ENCODE measurements at places on chromosomes 3 and 15.

- DNase-seq, result no peak
These were observed 20.8 kb downstream of the FAM3D start for GRCh38 chr3:58645726-58646125.

DNA sequence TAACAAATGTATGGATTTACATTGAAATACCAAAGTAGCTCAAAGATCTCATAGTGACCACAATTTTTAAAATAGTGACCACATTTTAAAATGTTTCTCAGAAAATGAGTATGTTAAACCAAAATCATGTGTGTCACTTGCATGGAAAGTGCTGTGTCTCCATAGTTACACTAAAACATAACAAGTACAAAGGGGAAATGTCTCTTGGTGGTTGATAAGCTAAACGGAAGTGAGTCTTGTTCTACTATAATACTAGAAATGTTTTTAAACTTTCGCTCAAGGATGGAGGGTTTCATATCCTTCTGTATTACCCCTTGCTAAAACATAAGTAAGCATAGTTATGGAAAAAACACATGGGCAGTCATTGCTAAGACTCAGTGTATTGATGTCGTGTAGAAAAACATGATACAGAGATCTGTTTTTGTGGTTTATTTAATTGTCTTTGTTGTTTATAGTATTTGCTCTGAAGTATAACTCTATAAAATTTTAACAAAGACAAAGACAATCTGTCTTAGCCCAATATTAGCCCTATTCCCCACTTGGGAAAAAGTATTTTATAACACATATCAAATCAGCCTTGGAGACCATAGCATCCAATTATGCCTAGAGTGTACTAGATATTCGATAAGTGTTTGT is 27.0 kb upstream of the DENND4A start:
- no peak for DNase-seq

DNA sequence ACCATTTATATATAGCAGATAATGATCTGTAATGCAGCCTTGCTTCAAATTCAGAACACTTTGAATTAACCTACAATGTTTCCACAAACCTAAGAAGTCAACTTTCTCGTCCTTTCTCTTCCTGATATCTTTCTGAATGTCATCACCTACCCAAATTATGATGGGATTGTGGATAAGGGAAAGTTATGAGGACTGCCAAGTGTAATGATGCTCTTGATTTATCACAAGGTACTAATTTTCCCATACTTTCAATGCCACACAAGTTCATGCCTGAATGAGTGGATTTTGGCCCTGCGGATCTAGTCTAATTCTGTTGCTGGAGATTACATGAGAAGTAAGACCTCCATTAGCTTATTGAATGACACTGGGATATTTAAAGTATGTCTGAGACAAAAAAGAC is 82.6 kb upstream of the NANOGP8 start:
- no peak for DNase-seq

GRCh38 chr3:196284396-196284795 is 3.1 kb downstream of the PCYT1A start:
- DNase-seq, result no peak

DNA sequence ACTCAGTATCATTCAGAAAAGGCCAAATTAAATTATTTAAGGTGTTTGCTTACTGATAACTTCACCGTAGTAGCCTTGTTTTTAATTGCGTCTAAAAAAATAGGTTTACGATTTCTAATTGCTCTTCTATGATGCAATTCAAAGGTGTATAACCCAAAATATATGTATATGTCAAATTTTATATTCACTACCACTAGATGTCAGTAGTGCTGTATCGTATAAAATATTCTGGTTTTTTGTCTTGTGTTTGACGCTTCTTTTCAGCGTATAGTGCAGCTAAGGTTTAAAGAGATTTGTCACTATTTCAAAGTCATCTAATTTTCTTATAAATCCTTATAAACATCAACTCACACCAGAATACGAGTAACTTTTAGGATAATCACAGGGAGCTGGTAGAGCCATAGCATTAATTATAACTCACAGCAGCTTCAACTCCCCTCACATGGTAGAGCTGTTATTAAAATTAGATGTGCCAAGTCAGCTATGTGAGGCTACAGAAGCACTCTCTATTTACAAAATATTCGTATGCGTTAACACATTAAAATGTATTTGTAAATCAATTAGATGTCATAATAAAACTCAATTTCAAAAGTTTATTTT is 3.5 kb downstream of the PFN2 start:
- DNase-seq, result no peak

DNA sequence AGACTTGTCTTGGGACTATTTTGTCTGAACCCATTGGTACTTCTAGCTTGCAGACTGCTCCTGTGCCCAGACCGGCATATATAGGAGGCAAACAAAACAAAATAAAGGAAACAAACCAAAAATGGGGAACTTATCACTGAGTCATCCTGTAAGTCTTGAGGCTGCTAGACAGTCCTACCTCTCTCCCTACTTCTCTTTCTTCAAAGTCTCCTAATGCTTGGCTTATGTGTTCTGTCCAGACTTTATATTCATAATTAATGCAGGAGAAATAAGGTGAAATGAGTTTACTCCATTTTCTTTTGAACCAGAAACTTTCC is 266.2 kb downstream of the ZNF385D start:
- DNase-seq, result no peak

GRCh38 chr3:174000675-174001074 is 603.1 kb downstream of the NLGN1 start:
- DNase-seq, result no peak

GRCh38 chr3:150761831-150762661 is 923 bp downstream of the SIAH2 start:
- DNase-seq, result no peak

- no peak for DNase-seq
These were observed 50.0 kb upstream of the RASGRP1 start for GRCh38 chr15:38614621-38615020.

- no peak for DNase-seq
These were observed 173.6 kb downstream of the KLHL25 start for GRCh38 chr15:85621094-85621493.

GRCh38 chr3:129020691-129021090 is 19.6 kb downstream of the EFCC1 start:
- no peak for DNase-seq

GRCh38 chr15:88630141-88630721 is 8.6 kb upstream of the ISG20 start:
- DNase-seq, result no peak

DNA sequence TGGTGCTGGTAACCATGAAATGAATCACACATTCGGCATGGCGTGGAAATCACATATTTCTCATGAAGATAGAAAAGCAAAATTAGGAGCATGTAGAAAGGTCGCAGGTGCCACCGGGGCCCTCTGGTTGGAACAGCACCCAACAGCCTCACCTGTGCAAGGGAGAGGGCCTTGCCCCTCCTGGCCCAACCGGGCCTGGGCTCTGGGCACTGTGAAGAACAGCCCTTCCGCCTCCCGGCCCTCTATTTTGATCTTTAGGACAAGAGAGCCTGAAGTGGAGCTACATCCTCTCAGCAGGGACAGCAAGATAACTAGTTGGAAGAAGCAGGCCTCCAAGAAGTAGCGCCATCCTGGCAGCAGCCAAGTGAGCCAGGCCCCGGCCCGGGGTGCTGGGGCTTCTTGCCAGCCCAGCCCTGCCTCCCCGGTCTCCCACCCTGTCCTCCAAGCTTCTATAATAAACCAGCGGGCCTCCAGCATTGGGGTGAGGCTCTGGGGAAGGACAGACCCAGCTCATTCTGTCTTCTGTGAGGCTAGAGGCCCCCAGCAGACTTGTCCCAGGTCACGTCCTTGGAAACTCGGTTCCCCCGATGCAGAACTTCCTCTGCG is 46.1 kb upstream of the FGD5 start:
- DNase-seq, result no peak

- DNase-seq, result no peak
These were observed 7.8 kb downstream of the FAM240A start for GRCh38 chr3:46619845-46620778.

DNA sequence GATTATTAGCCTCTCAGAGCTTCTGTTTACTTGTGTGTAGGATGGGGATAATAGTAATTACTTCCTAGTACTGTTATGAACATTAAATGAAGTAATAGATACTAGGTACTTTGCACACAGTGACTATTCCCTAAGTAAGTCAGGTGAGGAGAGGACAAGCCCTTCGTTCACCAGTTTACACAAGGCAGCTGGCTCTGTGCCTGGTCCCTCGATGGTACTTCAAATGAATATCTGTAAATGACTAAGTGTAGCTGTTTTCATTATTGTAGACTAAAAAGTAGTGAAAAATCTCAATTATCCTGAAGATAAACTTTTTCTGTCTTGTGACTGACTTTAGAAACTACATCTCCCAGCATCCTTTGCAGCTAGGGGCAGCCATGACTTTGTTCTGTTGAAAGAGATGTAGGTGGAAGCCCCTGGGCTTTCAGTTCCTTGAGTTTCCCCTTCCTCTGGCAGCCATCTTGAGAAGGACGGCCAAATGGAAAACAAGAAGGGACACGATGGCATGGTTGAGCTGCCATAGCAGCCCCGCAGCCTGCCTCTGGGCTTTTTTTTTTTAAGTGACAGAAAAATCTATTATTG is 11.7 kb upstream of the WNT7A start:
- DNase-seq, result no peak

DNA sequence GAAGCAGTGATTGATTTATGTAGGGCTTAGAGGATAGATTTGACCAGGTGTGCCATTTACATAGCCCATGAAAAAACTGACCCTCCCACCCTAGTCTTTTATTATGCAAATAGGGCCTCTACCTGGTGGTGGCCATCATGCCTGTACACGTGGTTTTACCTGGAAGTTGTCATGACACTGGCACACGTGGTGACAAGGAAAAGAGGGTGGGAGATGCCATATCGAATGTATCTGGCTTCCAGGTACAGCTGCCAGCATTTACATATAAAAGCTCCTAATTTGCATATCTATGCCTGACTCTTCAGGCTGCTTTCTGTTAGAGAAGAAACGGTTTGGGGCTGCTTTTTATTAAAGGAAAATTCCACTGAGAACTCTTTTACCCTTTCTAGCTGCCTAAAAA is 35.0 kb upstream of the DNAJC13 start:
- DNase-seq, result no peak

DNA sequence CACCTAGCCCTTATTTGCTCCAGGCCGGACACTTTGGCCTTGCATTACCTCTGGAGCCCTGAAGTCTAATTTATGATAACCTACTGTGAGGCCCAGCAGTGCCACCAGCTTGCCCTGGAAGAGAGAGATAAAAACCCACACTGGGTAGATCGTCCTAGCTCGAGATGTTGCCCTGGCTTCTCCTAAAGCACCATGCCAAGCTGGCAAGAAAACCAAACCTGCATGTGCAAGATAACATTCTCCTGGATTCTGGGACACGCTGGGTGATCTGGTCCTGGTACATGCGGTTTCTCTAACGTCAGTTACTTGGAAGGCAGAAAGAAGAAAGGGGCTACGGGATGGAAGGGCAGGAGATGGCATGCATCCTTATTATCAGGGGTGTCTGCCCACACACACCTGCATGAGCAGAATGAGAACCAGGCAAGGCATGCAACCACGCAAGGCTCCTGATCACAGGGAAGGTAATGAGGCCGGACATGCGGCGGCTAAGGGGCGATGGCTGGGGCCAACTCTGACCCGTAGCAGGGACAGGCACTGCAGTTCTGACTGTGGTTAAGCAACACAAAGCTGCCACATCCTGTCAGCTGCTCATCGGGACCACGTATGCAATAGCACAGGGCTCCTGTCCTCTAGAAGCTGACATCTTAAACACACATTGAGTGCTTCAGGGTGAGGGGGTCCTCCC is 73.0 kb downstream of the OXNAD1 start:
- peak; percentile 15 for DNase-seq

DNA sequence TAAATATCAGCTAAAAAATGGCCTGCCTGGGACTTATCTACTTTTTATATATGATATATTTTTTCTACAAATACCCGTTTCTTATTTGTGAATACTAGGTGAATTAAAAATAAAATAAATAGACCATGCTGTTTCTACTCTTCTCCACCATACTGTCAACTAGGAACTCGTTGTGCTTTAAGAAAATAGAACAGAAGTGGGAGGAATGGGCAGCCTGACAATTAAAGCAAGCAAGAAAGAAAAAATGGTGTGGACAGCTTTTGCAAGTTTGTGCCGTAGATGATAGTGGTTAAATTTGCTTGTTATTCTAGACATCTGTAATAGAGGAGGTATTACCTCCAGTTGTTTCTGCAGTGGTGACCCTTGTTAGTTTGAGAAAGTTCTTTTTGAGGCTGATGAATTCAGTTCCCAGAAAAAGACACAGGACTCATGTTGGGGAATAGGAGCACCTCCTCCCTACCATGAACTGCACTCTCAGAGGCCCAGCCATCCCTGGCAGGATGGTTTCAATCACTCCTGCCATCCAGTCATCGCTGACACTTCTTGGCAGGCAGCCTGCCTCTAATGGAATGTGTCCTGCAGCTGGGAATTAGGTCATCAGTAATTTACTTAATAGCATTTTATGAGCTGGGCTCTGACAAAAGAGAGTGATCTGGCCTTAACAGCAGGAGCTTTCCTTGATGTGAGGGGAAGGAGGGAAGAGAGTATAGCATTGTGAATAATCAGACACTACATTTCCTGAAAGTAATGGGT is 105.0 kb upstream of the GAP43 start:
- no peak for DNase-seq

DNA sequence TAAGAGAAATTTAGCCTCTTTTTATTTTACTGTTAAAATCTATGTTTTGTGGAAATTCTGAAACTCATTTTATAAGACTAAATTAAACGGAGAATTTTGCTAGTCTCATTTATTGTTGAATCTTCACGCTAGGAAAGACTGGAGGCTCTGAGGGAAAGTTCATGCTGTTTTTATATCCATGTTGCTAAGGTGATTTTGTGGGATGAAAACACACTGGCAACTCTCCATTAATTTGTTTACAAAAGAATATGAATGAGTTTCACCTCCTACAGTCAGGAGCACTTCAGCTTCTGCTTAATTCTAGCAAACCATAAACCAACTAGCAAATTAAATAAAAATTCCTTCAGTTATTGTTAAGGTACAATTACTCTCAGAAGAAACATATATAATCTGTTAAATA is 195.4 kb downstream of the RAP2B start:
- DNase-seq, result no peak

Measured in stimulated activated CD4-positive, alpha-beta T cell treated with anti-CD3 and anti-CD28 coated beads, TNF-alpha, amount 100 ng/mL, for 48 hours (primary cell).